Sciatic nerve (tissue), 2 donors: ENCODE measurements at places on chromosomes 2 and 18. TPM values are rescaled to one million over a fixed set of nuclear protein-coding genes. Genes with fewer than 3 reads are reported as not detected.

The UGT1A3 gene
- not detected for total RNA-seq

The FAM161A gene
- total RNA-seq: 5.9 TPM

The DLGAP1 gene
- 0.98 TPM for total RNA-seq

The GRHL1 gene
- 1.5 TPM for total RNA-seq

The RNF144A gene
- total RNA-seq: 42.5 TPM

The NR4A2 gene
- total RNA-seq: 62.1 TPM

The SERPINB8 gene
- total RNA-seq: 16.5 TPM
